ENCODE measurements at places on chromosomes 1 and 21.

GRCh38 chr1:217989510-217989909 lies 295.6 kb upstream of the RRP15 start:
- DNase-seq: no peak

DNA sequence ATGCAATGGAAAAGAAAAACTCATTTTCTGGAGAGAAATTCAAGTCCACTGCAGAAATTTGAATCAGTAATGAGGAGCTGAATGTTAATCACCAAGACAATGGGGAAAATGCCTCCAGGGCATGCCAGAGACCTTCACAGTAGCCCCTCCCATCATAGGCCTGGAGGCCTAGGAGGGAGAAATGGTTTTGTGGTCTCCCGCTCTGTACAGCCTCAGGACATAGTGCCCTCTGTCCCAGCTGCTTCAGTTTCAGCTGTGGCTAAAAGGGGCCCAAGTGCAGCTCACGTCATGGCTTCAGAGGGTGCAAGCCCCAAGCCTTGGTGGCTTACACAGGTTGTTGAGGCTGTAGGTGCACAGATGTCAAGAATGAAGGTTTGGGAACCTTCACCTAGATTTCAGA lies 223.0 kb downstream of the GRIK1 start:
- DNase-seq: no peak

DNA sequence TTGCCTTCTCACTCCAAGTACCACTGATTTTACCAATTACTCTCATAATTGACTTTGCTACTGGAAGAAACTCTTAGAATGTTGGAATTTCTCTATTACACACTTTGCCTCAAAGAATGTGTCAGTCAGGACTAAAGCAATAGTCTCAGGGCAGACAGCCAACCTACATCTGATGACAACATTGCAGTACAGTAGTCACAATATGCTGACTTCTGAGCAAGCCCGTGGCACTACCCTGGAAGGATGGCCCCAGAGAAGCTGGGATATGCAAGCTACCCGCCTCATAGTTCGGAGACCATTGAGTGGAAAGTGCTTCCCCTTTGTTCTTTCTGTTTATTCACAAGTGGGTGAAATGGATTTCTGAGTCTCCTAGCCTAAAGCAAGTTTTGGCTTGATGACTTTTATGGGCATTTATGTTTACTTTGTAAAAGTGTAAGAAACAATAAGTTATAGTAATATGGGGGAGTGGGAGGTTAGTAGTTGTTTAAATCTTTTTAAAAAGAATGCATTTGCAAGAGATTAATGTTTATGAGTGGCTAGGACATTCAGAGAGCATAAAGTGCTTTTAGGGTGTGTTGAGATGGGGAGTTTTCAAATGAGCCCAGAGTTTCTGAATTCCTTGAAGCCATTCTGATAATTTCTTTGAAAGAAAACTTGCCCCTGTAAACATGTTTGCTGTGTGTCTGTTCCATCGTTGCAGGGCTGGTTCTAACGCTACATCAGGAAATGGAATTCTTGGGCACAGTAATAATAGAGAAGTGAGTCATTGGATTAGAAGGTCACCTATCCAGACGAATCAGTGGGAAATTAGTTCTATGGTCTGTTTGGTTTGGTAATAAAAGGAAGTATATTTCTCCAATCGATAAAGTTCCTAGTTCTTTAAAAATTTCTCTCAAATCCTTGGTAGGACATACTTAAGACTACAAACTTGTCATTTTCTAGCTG lies 63.8 kb downstream of the LMO4 start:
- no peak for DNase-seq

- DNase-seq: no peak
These were observed 40.1 kb downstream of the CACNA1S start for GRCh38 chr1:201072149-201072548.

GRCh38 chr1:109771712-109772657 lies 8.3 kb upstream of the EPS8L3 start:
- no peak for DNase-seq

- no peak for DNase-seq
These were observed 49.8 kb upstream of the SCAF4 start for GRCh38 chr21:31781737-31782136.

- no peak for DNase-seq
These were observed 3.6 kb downstream of the C1orf232 start for GRCh38 chr1:26164861-26165842.

- DNase-seq: no peak
These were observed 858.5 kb upstream of the B3GALT2 start for GRCh38 chr1:194044892-194045291.

DNA sequence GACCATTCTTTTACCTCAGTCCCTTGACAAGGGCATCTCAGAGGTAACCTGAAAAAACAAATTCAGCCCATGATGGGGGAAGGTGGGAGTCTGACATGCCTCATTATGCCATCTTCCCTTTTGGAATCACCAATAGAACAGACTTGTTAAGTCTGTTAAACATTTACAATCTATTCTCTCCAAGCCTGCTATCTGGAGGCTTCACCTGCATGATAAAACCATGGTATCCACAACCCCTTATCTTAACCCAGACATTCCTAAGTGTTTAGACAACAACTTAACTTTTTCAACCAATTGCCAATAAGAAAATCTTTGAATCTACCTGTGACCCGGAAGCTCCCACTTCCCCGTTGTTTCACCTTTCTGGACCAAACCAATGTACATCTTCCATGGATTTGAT lies 233.0 kb upstream of the CACYBP start:
- DNase-seq: no peak

DNA sequence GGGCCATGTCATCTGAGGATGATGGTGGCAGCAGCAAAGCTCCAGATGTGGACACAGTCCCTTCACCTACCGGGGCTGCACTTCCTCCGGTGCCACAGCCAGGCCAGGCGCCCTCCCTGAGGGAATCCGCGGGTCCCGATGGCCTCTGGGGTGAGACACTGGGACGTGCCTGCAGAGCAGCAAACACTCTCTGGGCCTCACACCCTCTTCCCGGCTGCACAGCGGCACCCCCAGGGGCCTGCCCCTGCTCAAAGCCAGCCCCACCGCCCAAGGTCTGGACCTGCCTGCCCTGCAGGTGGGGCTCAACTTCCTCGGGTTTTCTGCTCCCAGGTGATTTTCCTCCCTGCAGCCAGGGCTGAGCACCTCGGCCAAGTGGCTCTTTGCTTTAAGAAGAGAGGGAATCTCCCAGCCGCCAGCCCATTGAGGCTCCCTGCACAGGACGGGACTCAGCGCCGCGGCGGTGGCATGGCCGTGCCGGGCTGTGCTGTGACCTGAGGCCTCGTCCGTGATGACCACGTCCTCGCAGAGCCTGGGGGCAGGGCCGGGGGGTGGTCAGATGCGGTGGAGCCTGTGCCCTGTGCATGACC lies 21.3 kb upstream of the COL18A1 start:
- DNase-seq: no peak

GRCh38 chr1:231603598-231604275 lies 22.9 kb upstream of the DISC1 start:
- peak; percentile 84 for DNase-seq

- no peak for DNase-seq
These were observed 143.9 kb upstream of the DNAH14 start for GRCh38 chr1:224785622-224786021.

DNA sequence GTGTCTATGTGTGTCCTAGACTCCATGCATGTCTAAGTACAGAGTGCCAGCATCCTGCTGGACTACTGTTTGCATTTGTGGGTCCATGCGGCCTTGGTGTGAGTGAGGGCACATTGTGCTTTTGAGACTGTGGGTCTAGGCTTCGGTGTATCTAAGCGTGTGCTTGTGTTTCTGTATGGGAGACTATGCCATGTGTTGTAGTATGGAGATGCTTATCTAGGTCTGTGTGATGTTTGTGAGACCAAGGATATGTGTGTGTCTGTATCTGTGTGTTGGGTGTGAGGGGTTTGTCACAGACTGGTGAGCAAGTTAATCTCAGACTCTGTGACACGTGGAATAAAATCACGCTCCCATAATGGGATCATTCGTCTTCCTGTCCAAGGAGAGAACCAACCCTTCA lies 14.5 kb downstream of the AHDC1 start:
- no peak for DNase-seq

GRCh38 chr1:23384312-23385058 lies 14.8 kb upstream of the ZNF436 start:
- DNase-seq: no peak

- no peak for DNase-seq
These were observed 11.1 kb upstream of the MIA3 start for GRCh38 chr1:222606757-222607156.

- no peak for DNase-seq
These were observed 60.7 kb upstream of the SELENON start for GRCh38 chr1:25739341-25739740.

DNA sequence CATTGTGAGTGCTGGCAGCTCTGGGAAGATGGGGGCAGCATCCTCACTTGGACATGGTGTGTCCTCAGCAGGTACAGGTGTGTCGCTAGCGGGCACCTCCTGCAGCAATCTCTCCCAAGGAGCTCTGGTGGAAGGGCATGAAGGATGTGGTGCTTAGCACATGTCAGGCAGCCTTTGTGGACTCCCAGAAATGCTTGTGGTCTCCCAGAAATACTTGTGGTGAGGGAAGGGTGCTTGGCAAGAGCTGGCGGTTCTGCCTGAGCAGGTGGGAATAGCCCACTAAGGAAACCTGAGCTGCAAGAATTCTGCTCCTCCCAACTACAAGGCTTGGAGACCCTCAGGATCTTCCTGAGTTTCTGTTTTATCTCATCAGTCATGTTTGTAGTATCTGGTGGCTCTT lies 371.6 kb downstream of the PRDM2 start:
- DNase-seq: no peak

GRCh38 chr1:162117039-162117774 lies 47.7 kb downstream of the NOS1AP start:
- no peak for DNase-seq

GRCh38 chr1:246631426-246631825 lies 65.2 kb downstream of the CNST start:
- no peak for DNase-seq

GRCh38 chr1:205244384-205244783 lies 16.6 kb downstream of the TMCC2 start:
- DNase-seq: no peak

- no peak for DNase-seq
These were observed 936 bp downstream of the TP73 start for GRCh38 chr1:3653286-3653618.

DNA sequence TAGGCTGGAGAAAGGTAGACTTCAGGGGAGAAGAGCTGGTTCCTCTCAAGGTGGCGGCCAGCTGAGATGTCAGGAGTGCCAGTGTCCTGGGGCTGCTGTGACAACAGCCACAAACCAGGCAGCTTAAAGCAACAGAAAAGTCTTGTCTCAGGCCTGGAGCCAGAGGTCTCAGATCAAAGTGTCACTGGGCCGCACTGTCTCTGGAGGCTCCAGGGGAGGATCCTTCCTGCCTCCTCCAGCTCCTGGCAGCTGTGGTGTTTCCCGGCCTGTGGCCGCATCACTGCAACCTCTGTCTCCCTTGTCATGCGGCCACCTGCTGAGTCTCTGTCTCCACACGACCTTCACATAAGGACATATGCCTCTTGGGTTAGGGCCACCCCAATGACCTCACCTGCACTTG lies 24.4 kb upstream of the TSPEAR start:
- DNase-seq: no peak

GRCh38 chr1:234925440-234926263 lies 203.0 kb downstream of the TOMM20 start:
- DNase-seq: peak; percentile 15

- DNase-seq: no peak
These were observed 9.2 kb upstream of the TNFRSF1B start for GRCh38 chr1:12157366-12158231.

DNA sequence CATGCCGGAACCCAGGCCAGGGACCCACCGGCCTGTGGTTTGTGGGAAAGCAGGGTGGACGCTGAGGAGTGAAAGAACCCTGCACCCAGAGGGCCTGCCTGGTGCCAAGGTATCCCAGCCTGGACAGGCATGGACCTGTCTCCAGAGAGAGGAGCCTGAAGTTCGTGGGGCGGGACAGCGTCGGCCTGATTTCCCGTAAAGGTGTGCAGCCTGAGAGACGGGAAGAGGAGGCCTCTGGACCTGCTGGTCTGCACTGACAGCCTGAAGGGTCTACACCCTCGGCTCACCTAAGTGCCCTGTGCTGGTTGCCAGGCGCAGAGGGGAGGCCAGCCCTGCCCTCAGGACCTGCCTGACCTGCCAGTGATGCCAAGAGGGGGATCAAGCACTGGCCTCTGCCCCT lies 18.5 kb downstream of the CSF1 start:
- no peak for DNase-seq

DNA sequence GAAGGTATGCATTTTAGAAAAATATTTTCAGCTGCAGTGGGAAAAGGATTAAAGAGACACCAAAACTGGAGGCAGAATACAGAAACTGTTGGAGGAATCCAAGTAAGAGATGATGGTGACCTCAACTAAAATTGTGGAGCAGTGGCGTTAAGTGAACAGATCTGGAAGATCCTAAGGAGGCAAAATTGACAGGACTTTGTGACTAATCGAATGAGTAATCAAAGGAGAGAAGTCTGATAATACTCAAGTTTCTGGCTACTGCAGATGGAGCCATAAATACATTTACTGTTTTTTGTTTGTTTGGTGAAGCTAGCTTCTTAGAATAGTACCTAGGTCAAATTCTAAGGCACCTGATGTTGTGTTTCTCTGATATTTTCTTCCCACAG lies 3.1 kb downstream of the CTBS start:
- DNase-seq: no peak

- DNase-seq: no peak
These were observed 2.3 kb downstream of the TTLL7 start for GRCh38 chr1:83996621-83997020.

- DNase-seq: peak; percentile 23
These were observed 11.8 kb downstream of the HTR6 start for GRCh38 chr1:19676438-19676922.

DNA sequence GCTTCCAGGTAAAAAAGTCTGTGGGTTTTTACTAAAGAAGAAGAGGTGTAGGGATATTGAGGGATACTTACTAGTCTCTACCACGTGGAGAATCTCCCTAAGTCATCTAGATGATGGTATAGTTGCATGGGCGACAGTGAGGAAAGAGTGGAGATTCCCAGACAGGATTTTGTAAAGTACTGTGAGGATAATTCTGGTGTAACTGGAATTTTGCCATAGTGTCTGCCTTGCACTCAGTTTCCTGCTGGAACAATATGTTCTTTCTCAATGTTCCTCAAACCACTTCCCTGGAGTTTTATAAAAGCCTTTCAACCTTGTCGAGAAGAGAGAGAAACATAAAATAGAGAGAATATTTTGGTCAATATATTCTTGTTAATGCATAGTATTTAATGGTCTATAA lies 95.1 kb upstream of the WLS start:
- DNase-seq: no peak

DNA sequence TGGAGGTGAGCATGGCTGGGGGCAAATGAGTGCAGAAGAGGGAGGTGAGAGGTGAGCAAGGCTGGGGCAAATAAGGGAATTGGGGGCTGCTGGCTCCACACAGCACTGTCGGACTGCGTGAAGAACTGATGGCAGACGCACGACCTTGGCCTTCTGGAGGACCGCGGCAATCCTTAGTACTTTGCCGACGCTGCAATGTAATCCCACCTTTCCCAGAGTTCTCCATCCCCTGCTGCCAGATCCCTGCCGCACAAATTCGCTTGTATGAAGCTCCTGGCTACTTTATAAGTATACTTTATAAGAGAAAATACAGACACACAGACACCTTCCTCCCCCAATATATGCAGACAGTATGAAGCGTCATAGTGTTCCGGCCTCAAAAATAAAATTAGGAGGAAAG lies 472.4 kb downstream of the SMYD3 start:
- no peak for DNase-seq

- DNase-seq: no peak
These were observed 4.8 kb downstream of the SARS1 start for GRCh38 chr1:109218516-109218915.
